ENCODE measurements at places on chromosomes 11 and 22.
A peak's percentile ranks its signal among the peaks of the same experiment; 100 is the strongest.

GRCh38 chr22:49660321-49660720, 167.4 kb downstream of the BRD1 start:
- DNase-seq, result no peak

DNA sequence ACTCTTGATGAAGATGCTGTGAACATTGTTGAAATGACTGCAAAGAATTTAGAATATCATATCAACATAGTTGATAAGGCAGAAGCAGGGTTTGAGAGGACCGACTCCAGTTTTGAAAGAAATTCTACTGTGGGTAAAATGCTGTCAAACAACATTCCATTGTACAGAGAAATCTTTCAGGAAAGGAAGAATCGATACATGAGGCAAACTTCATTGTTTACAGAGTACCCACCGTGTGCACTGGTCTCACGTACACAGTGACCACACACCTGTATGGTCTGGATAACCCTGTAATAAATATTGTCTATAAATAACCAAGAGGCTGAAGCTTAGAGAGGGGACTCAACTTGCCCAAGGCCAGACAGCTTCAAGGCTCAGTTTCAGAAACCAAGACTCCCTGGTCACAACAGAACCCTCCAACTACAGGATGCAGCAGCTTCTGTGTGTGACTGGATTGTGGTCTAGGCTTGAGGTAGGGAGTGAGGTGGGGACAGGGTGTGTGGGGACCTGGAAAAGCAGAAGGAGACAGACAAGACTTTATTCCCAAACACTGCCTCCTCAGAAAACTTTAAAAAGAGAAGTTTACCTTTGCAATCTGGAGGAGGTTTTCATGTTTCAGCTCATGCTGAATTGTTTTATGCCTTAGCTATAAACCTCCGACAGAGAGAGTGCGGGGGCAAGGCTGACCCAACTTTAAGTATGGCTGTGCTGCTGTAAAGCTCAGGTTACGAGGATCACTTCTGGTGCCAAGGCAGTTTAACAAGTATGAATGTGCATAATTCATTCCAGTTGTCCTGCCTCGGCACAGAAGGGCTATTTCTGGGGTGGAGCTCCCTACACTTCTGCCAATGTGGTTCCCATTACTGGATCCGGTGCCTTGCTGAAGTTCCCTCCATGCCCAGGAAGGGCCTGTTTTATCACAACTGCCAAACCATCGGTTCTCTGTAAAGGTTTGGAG, 372.6 kb upstream of the NARS2 start:
- DNase-seq, result no peak

- DNase-seq, result no peak
These were observed 60.5 kb upstream of the CHST1 start for GRCh38 chr11:45725776-45726492.

DNA sequence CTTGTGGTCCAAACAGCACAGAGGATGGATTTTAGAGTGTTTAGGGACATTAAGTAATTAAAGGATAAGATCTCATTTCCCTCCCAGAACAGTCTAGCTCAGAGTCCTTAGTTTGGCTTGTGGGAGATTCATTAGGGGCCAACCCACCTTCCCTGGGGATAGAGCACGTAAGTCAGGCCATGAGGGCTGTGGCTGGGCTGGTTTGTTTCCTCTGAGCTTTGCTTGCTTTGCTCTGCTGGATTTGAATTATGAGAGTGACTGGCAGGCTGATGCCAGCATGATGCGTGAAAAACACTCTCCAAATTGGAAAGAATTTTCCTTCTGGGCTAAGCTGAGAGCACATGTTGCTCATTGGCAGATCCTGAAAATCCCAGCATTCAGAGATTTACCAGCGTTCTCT, 84.7 kb upstream of the HEPHL1 start:
- DNase-seq, result peak; percentile 55
